ENCODE measurements at places on chromosomes 11 and 22.
A peak's percentile ranks its signal among the peaks of the same experiment; 100 is the strongest.

GRCh38 chr11:9530901-9531625 lies 42.4 kb upstream of the WEE1 start:
- DNase-seq = peak; percentile 79

GRCh38 chr11:14973621-14974514 lies 1.7 kb upstream of the CALCA start:
- DNase-seq = peak; percentile 18

- no peak for DNase-seq
Measured at GRCh38 chr11:112127056-112127455, 36.8 kb downstream of the IL18 start.

GRCh38 chr11:47172740-47173336 lies 3.8 kb downstream of the ARFGAP2 start:
- no peak for DNase-seq

DNA sequence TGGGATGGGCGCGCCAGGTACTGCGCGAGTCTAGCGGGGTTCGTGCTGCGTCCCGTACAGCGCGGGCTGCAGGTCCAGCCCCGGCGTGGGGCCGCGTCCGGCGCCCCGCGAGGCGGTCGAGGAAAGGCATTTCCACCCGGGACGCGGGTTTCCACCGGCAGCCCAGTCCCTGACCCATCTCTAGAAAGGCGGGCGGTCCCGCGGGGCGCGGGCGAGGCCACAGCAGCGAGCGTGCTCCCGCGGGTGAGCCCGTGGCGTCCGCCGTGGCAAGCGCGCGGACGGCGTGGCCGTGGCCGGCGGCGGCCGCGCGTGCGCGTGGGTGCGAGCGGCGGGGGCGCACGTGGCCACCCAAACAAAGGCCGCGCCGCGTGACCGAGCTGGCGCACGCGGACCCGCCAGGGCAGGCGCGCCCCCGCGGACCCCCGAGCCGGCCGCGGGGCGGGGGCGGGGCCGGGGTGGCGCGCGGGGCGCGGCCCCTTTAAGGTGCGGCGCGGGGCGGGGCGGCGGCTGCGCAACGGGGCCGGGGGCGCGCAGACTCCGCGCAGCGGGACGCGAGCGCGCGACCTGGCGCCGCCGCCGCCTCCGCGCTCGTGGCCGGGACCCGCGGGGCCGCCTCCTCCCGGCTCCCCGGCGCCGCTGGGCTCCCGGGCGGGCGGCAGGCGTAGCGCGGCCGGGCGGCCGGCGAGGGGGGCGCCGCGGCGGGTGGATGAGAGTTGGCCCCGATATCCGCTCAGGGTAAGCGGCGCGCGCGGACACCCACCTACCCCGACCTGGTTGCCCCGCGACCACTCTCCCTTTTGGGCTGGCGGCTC lies 39.3 kb upstream of the CELSR1 start:
- DNase-seq = no peak

GRCh38 chr11:135069063-135069462 lies 657.0 kb upstream of the B3GAT1 start:
- no peak for DNase-seq

DNA sequence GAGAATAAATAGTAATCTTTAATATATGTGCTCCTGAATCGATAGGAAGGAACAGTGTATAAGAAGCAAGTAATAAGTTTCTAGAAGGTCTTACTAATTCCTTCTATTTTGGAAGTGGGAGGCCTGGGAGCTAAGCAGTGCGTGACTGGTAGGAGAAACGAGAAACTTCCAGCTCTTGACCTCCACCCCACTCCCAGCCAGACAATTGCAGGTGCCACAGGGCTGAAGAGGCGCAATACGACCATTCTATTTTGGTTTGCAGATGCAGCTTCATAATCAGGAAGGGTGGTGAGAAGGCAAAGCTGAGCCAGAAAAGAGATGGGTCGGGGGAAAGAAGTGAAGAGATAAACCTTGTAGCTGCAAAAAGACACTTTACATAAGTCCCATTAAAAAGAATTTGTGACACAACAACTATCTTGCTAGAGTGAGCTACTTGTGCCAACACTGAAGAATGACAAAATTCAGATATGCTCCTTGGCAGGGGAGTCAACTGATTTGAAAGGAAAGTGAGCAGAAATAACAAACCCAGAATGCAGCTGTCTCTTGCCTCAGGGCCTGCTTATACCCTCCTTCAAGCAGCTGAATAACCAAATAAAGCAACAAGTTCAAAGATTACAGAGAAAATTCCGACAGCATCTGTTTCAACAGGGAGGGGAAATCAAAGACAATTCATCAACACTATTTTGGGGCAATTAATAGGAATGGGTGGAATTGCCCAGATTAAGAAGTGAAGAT lies 35.1 kb downstream of the GRIA4 start:
- DNase-seq = no peak

- peak; percentile 76 for DNase-seq
Measured at GRCh38 chr22:38766076-38766777, 10.4 kb upstream of the SUN2 start.

DNA sequence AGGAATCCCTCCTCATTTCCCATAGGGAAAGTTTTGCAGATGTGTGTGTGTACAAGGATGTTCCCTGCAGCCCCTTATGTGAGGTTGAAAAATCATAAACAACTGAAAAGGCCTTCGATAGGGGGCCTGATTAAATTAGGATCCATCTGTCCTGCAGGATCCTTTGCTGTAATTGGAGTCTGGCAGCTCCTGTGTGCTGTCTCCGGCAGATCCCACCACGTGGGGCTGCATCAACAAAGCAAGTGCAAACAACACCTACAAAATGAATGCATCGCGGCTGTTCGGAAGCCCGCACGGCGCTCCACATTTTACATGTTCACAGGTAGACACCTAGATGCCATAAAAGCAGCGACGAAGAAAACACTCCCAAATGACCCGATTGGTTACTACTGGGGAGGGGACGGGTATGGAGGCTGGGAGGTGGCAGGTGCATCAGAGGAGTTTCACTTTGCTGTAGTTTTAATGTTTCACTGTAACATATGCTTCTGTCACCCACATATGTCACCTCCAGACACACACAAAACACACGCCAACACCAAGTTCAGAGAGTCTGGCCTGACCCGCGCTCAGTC lies 52.2 kb downstream of the NFAM1 start:
- DNase-seq = no peak

GRCh38 chr22:37234736-37235711 lies 9.0 kb downstream of the RAC2 start:
- no peak for DNase-seq

GRCh38 chr11:26522912-26523610 lies 49.0 kb downstream of the MUC15 start:
- no peak for DNase-seq

DNA sequence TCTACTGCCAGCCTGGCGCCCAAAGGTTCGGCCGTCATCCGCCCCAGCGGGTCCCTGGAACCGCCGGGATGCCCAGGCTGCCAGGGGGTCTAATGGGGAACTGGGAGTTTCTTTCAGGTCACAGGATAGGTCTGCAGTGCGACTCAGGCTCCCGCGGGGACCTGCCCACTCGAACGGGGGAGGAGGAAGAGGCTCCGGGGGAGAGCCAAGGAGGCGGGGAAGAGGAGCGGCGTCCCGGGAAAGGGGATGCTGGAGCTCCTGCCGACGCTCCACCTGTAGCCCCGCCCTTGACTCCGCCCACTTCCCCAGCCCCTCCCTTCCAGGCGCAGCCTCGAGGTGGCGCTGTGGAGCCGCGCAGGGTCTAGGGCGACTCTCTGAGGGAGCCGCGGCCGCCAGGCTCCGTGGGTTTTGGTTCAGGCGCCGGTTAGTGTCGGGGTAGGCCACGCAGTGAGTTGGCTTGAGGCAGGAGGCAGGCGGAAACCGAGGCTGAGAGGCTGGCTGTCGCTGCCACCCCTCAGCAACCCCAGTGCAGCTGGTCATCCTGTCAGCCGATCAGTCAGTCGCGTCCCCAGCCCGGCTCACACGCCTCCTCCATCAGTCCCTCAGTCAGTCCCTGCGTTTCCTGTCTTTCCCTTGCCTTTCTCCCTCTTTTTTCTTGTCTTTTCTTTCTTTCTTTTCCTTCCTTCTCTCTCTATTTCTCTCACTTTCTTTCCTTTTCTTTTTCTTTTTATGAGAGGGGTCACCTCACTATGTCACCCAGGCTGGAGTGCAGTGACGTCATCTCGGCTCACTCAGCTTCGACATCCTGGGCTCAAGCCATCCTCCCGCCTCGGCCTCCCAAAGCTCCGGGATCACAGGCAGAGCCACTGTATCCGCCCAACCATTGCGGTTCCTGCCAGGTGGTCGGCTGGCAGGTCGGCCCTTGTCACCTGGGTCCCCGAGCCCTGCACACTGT lies 26.4 kb downstream of the YWHAH start:
- peak; percentile 89 for DNase-seq

DNA sequence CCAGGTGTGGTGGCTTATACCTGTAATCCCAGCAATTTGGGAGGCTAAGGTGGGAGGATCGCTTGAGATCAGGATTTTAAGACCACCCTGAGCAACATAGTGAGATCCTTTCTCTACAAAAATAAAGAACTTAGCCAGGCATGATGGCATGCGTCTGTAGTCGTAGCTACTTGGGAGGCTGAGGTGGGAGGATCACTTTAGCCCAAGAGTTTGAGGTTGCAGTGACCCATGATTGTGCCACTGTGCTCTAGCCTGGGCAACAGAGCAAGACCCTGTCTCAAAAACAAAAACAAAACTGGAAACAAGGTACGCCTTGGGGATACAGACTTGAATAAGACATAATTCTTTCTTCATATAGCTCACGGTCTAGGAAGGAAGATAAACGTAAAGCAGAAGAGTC lies 63.1 kb upstream of the GRAMD1B start:
- no peak for DNase-seq

- DNase-seq = no peak
Measured at GRCh38 chr11:79165908-79166307, 274.9 kb downstream of the TENM4 start.

- no peak for DNase-seq
Measured at GRCh38 chr11:106249617-106250239, 172.3 kb downstream of the AASDHPPT start.

DNA sequence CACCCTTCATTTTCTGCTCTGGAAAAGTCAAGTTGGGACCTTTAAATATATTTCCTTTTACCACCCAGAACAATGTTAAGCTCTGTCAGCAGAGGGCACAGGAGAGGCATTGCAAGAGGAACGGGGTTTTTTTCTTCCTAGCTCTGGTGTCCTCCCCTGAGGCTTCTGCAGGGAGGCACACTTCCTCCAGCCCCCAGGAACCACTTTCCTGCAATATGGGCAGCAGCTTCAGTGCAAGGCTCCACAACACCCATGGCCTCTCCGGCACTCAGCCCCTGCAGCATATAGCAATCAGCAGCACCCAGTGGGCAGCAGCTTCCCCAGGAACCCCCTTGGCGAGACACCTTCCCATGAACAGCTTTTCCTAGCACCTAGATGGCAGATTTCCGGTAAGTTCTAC lies 101.4 kb downstream of the SYT9 start:
- no peak for DNase-seq

DNA sequence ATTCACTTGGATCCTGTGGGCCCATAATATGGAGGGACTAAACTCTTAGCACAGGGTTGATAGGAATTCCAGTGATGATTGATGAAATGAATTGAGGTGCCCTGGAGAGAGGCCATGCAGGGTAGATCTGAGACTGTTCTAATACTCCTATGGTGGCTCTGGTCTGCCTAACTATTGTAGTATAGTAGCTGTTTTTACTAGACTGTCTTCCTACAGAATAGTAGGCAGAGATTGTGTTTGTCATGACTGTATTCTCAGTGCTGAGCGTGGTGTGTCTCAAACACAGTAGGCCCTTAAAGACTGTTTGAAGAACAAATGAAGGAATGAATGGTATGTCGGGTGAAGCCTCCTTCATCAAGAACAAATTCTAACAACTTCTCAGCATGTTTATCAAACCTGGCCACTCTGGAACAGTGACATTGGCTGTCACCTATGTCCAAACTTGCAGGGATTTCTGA lies 107.0 kb upstream of the SESN3 start:
- DNase-seq = no peak

DNA sequence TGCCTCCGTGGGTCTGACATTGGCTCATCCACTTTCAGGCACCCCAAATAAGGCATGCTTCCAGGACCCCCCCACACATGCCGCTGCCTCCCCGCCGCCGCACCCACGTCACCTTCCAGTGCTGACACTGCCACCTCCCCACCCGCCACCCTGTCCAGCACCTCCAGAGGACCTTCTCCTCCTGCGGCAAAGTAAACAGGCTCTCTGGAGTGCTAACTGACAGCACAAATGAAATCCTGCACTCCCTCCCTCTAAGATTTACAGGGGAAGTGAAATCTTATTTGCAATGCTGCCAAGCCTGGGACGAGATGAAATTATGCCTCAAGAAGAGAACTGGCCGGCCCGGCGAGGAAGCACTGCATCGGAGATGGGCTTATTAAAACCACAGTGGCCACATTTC lies 35.3 kb downstream of the MACROD1 start:
- DNase-seq = no peak

GRCh38 chr22:27823221-27823620 lies 21.7 kb upstream of the MN1 start:
- DNase-seq = no peak

DNA sequence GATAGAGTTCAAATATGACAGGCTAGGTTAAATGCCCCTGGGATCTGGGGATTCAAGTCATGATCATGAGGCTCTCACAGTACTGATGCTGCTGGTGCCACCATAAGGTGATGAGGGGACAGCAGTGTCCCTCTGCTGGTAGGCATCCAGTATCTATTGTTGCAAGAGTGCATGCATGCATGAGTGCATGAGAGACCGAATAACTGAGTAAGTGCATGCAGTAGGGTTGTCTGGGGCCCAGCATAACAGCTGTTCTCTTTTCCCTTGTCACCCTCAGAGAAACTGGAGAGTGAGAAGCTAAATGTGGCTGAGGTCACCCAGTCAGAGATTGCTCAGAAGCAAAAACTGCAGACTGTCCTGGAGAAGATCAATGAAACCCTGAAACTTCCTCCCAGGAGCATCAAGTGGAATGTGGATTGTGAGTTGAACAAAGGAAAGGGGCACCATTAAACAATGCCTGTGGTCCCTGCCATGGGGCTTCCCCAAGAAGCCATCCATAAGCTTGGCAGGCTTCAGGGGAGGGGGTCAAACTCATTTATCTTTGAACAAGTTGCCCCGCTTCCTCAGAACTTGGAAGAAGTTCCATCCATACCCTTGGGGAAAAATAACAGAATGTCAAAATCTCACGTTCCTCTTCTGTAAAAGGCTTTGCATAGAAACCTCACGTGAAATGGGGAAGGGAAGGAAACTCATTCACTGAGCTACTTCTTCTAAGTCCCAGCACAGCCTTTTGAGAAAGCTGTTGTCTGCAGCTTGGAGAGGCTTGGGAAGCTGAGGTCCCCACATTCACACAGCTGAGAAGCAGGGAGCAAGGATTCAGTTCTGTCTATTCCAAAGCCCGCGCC lies 119.0 kb downstream of the PARVA start:
- DNase-seq = no peak

DNA sequence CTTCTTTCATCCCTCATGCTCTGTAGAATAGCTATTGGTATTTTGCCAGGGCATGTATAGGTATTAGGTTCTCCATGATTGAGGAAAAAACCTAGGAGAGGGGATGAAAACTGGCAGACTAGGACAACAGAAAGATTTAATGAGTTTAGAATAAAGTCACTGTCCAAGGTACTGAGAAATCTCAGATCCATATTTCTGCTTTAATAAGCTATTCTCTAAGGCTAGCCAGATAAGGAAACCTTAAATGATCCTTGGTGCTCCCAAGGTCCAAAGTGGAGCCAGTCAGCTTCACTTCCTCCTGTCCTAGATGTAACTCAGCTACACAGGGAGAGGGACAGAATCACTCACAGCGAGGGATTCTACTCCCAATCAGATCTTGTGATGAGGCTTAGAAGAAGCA lies 13.7 kb upstream of the CSNK2A3 start:
- DNase-seq = no peak

- DNase-seq = no peak
Measured at GRCh38 chr11:1881442-1882264, 10.0 kb downstream of the PRR33 start.
